ENCODE measurements at places on chromosomes 13 and 19.
A peak's percentile ranks its signal among the peaks of the same experiment; 100 is the strongest.

DNA sequence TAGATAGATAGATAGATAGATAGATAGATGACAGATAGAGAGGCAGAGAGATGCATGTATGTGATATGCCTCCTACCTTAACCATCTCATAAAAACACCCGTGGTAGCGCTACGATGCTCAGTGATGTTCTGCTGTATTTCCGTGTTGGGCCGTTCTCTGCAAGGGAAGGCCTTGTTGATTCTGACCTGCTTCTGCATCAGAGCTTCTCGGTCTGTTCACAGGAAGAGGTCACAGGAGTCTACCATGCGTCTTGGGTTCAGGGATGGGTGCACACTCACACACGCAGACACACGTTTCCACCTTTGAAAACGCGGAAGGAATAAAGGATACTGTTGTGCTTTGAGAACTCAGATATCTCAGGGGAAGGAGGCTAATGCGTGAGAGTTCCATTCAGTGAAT lies 316.9 kb downstream of the TEX29 start:
- DNase-seq = no peak

DNA sequence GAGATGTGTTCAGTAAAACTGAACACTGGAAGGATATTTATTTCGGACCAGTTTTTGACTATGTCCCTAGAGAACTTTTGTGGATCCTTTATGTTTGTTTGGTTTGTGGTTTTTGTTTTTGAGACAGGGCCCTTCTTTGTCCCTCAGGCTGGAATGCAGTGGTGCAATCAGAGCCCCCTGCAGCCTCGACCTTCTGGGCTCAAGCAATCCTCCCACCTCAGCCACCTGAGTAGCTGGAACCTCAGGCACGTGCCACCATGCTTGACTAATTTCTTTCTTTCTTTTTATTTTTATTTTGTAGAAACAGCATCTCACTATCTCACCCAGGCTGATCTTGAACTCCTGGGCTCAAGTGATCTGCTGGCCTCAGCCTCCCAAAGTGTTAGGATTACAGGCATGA lies 955 bp upstream of the ZNF709 start:
- no peak for DNase-seq

- no peak for DNase-seq
These were observed 823 bp upstream of the ZNF567 start for GRCh38 chr19:36686365-36687213.

DNA sequence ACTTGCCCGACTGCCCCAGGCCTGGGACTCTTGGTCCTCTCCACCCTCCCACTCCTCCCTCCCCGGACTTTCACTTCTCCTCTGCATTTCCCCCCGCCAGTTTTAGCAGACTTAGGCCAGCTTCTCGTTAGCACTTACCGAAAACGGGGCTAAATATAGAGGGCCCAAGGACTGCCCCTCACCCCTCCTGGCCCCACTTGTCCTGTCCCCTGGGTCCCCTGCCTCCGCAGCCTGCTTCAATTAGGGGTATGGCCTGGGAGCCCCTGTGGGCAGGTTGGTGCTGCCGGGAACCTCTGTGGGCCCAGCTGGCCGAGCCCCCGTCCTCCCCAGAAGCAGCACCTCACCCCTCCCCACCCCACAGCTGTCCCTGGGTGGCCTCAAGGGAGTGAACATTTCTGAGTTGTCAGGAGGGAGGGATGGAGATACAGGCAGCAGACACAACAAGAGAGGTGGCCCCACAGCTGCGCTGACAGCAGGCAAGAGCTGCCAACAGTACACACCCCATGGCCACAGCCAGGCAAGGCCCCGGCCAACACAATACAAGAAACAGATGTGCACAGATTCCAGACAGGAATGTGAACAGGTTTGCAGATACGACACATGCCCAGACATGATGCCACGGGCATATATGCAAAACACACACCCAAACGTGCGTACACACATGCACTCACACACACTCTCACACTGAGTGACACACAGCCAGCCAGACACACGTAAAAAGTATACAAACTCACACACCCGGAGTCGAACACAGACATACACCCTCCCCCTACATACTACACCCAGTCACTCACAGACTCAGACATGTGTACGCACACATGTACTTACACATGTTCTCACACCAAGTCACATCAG lies 2.6 kb downstream of the POU2F2 start:
- no peak for DNase-seq

DNA sequence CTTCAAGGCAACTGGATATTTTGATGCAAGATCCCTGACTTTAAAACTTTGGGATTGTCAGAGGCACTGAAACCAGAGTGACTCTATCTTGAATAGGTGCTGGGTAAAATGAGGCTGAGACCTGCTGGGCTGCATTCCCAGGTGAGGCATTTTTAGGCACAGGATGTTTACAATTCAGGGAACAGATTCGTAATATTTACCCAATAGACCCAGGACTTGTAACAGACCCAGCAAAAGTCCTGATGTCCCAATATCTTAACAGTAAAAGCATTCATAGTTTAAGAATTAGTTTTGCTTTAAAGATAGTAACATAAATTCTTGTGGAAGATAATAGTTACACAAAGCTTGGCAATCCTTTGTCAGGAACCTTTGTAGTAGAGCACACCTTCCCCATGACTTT lies 166.2 kb downstream of the FGF14 start:
- DNase-seq = no peak

GRCh38 chr13:40920826-40921225 lies 98.3 kb downstream of the ELF1 start:
- DNase-seq = no peak

DNA sequence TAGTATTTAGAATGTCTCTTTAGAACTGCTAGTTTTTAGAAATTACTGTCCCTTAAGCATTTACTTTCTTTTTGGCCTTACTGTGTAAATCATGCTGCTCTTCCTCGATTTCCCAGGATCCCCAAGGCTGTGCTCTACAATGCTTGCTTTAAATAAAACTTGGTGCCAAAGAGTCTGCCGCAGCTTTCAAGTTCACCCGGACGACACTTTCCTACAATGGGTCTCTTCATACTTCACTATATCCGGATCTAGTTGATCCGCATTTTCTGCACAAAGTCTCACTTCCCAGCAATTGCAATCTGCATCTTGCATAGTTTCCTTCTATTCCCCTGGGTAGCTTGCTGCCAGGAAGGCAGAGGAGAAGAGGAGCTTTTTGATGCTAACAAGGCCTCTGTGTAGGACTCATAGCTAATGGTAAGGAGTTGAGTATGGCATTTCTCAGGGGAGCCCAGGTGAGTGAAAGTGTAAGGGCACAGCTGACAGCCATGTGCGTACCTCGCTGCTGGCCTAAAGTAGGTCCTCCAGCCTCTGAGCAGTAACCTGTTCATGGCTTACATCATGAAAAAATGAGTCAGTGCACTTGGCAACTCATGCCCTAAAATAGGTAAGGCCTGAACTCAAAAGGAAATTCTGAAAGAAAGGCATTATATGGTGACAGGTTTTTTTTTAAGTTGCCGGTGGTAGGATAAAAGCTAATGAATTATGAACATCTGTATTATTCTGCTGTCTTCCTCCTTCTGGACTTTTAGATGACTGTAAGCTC lies 101.6 kb downstream of the ENOX1 start:
- DNase-seq = no peak

GRCh38 chr13:98690348-98691022 lies 62.0 kb downstream of the SLC15A1 start:
- no peak for DNase-seq

- DNase-seq = no peak
These were observed 3.4 kb downstream of the FCAR start for GRCh38 chr19:54877471-54877870.

DNA sequence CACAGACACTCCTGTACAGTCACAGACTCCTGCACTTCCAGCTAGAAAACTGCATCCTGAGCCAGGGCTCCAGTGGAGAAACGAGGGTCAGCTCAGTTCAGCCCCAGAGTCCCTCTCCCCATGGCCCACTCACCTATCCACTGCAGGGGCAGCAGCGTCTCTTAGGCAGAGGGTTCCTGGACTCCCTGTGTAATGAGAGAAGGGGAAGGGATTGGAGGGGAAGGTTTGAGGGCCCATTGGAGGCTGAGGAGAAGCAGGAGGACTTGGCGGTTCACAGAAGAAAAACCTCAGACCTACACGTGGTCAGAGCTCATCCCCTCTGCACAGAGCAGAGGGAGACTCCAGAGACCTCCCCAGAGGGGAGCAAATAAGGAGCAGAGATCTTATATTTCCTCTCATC lies 9.2 kb upstream of the CEACAM18 start:
- peak; percentile 61 for DNase-seq

GRCh38 chr13:107211073-107211472 lies 643.1 kb upstream of the ARGLU1 start:
- no peak for DNase-seq

DNA sequence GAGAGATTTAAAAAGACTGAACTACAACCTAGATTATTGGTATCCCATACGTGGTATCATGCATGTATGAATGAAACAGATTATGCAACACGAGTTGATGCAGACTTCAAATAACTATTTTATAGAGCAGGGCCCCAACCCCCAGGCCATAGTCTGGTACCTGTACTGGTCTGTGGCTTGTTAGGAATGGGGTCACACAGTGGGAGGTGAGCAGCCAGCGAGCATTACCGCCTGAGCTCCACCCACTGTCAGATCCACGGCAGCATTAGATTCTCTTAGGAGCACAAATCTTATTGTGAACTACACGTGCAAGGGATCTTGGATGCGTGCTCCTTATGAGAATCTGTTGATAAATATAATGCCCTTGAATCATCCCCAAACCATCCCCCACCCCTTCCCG lies 320.2 kb downstream of the TBC1D4 start:
- DNase-seq = no peak
